ENCODE measurements at places on chromosomes 12 and 14.

- DNase-seq: no peak
Observed at GRCh38 chr12:85296362-85296761, 16.3 kb downstream of the ALX1 start.

DNA sequence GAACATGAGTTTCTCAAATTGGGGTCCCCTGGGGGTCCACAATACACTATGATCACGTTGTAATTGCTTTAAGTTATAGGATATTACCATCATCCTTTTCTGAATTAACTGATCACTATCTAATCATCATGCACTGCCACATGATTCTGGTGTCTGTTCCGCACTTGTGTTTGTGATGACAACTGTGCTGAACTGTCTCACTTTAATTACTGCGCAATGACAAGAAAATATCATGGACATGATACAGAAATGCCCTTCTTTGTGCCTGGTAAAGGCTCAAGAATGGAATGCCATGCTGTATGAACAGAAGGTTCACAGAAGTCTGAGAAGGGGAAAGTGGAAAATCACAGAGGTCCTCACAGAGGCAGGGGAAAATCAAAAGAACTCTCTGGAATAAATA lies 65.8 kb upstream of the NOS1 start:
- DNase-seq: no peak

DNA sequence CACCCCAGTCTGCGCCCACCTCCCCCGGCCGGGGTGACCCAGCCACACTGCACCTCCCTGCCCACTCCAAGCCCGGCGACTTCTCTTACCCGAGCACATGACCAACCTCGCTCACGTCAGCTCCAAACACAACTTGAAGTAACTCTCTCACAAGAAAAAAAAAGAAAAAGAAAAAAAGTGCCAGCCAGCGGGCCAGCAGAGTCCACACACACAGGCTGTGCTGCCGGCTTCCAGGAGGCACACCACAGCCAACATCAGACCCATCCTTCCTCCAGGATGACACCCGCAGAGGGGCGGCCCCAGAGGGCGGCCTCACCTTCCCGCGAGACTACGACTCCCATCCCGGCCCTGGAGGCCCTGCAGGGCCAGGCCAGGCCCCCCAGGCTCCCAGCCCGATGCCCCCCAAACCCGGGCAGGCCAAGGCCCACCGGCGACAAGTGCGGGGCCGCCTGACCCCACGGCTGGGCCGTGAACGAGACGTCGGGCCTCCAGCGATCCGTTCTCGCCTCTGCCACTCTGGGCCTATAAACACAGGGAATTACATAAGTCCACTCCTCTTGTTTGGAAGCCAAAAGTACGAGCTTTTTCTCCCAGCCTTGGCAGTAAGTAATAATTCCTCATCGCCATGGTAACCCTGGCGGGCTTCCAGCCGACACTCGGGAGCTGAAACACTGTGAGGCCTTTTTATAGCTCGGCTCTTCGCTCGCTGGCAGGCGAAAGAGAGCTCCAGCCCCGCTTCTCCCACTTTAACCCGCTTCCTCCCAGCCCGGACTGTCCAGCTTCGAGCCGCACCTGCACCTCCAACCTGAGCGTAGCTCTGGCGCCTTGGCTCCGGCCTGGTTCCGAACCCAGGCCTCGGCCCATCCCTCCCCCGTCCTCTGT lies 49.1 kb downstream of the NCOR2 start:
- no peak for DNase-seq

DNA sequence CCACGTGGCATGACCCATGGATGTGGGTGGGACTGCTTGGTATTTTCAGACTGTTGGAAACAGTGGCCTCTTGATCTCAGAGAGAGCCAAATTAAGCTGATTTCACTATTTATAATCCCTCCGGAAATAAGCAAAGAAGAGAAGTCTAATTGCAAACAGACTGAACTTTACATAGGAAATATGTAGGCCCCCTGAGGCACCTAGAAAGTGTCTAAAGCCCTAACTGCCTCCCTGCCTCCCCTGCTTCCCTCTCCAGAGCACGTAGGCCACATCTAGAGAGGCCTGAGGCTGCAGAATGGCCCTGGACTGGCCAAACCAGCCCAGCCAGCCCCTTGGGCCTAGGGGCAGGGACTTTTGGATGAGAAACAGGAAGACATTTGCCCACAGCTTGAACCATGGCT lies 123.8 kb downstream of the ZFP36L1 start:
- DNase-seq: no peak

- DNase-seq: no peak
Observed at GRCh38 chr12:124168016-124168786, 126.7 kb upstream of the RFLNA start.

- DNase-seq: peak; percentile 81
Observed at GRCh38 chr12:47360771-47361388, 281.1 kb upstream of the AMIGO2 start.

- DNase-seq: no peak
Observed at GRCh38 chr14:32183151-32184058, 18.4 kb upstream of the RNU6-7 start.

DNA sequence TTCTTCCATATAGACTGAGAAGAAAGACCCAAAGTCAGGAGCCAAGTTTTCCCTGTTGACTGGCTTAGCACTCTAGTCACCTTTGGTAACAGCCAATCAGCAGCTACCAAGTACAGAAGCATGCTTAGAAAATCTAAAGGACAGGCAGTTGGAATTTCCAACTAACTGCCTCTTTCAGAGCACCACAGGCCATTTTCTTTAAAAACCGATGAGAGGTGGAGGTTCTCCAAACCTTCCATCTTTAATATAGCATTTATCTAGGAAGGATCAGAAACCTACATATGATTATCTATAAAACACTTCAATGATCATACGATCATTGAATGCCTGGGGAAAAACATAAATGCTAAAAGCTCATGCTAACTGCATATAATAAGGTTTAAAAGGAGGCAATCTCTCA lies at the start of gene CATSPERB:
CATSPERB (minus strand) TSS at position 101 of the 400 bp plus-strand sequence. CDS start 2,607 bp downstream, outside the sequence.
- no peak for DNase-seq

GRCh38 chr12:12505544-12506495 lies 56.8 kb downstream of the DUSP16 start:
- peak; percentile 33 for DNase-seq

DNA sequence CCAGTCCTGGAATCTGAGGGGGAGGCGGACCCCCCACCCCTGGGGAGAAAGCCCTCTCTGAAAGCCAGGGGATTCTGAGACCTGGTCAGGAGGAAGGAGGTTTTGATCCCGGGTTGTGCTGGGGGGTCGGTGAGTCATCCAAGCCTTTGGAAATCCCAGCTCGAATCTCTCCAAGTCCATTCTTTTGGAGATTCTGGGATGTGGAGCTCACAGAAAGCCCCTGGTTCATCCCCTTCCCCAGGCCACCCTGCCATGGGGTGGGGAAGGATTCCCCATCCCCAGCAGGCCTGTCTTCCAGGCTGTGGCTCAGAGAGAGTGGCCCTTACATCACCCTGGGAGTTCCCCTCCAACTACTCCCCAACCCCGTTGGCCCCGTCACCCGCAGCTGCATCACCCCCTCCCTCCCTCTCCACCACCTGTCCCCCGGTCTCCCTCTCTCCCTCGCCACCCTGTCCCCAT lies 14.3 kb downstream of the EXOC3L4 start:
- DNase-seq: no peak

DNA sequence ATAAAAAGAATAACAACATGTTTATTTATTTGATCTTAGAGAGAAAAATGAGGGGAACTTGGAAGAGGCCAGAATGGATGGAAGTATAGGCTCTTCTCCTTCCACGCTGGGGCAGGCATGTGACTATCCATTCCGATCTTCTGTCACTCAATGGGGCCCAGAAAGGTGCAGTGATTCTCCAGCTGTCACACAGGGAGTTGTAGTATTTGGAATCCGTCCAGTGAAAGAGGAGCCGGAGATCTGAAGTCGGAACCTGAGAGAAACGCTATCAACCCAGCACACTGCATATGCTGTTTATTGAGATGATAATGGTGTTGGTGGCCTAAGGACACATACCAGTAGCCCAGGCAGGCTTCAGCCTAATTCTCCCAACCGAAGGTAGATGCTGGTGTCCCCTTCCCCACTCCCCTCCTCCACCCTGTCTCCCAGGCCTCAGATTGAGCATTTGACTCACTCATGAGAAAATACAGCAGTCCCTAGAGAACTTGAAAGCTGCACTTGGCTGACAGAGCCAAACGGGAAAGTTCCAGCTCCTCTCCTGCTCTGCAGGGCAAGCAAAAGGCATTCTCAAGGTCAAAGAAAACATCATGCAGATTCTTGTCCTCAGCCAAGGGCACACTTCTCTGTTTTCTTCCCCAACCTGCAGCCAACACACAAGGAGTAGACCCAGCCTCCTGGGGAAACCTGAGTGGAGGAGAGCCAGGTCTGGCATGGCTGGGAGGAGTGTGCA lies 100.4 kb downstream of the IRF2BPL start:
- DNase-seq: no peak

DNA sequence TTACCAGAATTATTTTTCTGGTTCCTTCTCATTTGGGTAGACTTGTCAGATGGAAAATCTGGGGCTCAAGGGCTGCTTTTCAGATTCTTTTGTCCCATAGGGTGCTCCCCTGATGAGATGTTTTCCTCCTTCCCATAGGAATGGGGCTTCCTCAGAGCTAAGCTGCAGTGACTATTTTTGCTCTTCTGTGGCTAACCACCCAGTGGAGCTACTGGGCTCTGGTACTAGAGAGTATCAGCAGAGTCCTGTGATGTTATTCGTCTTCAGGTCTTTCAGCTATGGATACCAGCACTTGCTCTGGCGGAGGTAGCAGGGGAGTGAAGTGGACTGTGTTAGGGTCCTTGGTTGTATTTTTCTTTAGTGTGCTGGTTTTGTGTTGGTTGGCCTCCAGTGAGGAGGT lies 716.1 kb upstream of the LMO3 start:
- no peak for DNase-seq

DNA sequence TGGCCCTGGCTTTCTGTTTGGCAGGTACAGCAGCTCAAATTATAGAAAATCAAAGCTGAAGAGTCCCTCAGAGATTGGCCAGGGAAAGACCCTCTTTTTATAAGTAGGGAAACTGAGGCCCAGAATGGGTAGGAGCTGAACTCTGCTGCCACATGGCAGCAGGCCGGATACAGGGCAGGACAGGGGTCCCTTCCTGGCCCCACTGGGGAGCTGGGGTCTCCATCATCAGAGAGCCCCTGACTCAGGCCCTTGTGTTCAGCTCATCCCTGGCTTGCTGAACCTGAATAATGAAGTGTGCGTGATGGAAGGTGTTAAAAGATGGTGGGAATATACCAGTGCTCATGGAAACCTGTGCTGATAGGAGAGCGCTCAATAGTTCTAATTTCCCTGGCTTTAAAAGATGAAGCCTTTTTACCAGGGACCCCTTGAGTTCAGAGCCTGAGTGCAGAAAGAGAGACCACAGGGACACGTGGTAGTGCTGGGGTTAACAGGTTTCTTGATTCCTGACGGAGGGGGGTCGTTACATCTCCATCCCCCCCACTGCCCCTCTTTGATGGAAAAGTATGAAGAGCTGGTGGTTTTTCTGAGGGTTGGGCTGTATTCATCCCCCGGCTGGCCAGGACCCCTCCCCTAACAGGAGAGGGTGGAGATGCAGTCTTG lies 4.4 kb downstream of the DLK1 start:
- DNase-seq: no peak

- no peak for DNase-seq
Observed at GRCh38 chr12:51242876-51243275, 4.2 kb downstream of the DAZAP2 start.

DNA sequence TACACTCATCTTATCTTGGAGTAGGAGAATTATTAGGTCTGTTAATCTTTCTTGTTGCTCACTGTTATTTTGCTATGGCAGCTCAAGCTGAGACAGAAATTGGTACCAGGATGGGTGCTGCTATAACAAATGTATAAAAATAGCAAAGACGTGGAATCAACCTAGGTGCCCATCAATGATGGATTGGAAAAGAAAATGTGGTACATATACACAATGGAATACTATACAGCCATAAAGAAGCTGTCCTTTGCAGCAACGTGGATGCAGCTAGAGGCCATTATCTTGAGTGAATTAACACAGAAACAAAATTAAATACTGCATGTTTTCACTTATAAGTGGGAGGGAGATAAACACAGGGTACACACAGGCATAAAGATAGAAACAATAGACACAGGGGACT lies 14.8 kb upstream of the LTA4H start:
- no peak for DNase-seq

DNA sequence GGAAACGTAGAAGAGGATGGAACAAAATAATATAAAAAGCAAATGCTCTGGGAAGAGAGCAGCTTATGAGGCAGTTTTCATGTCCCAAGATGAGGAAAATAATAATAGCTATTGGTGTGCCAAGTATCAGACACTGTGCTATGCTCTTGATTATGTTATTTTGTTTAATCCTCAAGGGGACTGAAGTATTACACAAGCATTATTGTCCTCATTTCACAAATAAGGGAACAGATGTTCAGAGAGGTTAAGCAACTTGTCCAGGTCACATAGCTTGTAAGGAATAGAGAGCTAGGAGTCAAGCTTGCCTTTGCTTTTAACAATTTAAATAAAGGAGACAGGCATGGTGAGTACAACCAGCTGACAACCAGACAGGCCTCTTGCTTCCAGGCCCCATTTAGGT lies 26.9 kb upstream of the LTBP2 start:
- no peak for DNase-seq

DNA sequence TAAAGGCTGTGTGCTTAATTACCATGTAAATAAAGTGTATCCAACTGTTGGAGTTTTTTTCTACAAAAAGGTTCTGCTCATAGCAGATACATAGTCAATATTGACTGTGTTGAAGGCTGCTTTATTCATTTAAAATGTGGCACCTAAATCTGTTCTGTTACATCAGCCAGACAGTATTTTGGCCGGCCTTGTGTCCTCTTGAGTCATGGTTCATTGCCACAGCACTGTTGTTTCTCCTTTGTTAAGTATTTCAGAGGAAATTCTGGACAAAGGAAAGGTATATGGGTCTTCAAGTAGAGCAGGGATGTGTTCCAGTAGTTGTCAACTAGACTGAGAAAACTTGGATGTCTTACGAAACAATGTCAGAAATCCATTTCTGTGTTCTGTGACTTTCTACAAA lies 95.5 kb downstream of the SLC38A6 start:
- DNase-seq: no peak

DNA sequence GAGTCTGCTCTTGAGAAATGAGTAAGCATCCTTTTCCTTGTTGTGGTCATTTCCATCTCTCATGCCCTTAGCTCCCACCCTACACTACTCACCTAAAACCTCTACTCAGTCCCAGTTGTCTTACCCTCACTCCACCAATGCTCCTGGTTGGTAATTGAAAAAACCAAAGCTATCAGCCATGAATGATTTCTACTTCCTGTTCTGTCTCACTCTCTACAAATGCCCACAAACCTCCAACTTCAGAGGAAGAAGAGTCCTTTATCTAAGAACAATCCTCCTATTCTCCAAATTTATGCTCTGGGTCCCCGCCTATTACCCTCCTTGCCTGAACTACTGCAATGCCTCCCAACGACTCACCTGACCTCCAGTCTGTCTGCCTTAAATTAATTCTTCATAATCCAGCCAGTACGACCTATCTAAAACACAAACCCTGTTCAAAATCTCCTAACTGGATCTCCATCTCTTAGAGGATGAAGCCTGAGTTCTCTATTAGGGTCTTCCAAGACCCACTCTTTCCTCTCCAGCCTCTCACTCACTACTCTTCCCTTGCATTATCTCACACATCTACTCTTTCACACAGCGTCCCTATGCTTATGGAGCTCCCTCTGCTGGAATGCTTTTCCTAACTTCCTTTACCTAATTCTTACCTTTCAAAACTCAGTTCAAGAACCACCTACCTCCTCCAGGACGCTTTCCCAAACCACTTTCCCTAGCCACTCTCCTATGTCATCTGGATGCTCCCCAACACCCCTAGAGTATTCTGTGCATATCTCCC lies 2.2 kb downstream of the DHRS1 start:
- DNase-seq: no peak

GRCh38 chr12:114680604-114681069 lies 3.3 kb downstream of the TBX3 start:
- DNase-seq: no peak

Data from CD4-positive, alpha-beta T cell treated with Interleukin-17A for 1 hour (primary cell).